ENCODE measurements at places on chromosomes 11 and 22. TPM values are rescaled to one million over a fixed set of nuclear protein-coding genes. Genes with fewer than 3 reads are reported as not detected.

Gene OR4X1
- total RNA-seq, result not detected

Gene ACR
- not detected for total RNA-seq

Gene YPEL4
- 0.13 TPM for total RNA-seq

Gene MYH9
- 792 TPM for total RNA-seq

Gene CTSW
- total RNA-seq, result not detected

Gene PIH1D2
- total RNA-seq, result 4.6 TPM

Gene CHADL
- total RNA-seq, result 0.26 TPM

Gene KRTAP5-1
- total RNA-seq, result not detected

Gene PSMD13
- total RNA-seq, result 168 TPM

Gene APOA5
- total RNA-seq, result not detected

Gene TSGA10IP
- not detected for total RNA-seq

Gene SLC35E4
- 13.1 TPM for total RNA-seq

Gene MORC2
- 15.2 TPM for total RNA-seq

Gene PKDREJ
- total RNA-seq, result not detected

Gene PARVG
- not detected for total RNA-seq

Gene ANGPTL5
- not detected for total RNA-seq

Gene IGLL1
- not detected for total RNA-seq

Gene RAB6A
- total RNA-seq, result 111 TPM

Gene FGF4
- not detected for total RNA-seq

Gene PDGFB
- total RNA-seq, result 9.2 TPM

Gene CASP5
- total RNA-seq, result not detected

Gene WT1
- 8.5 TPM for total RNA-seq

Gene KRTAP5-4
- not detected for total RNA-seq

Gene CD3E
- not detected for total RNA-seq

Gene PPP6R3
- total RNA-seq, result 72.9 TPM

Gene CLTCL1
- 6.2 TPM for total RNA-seq

Gene OR52E5
- not detected for total RNA-seq

Gene SMIM38
- 0.13 TPM for total RNA-seq

Gene IL10RA
- total RNA-seq, result not detected

Gene OR52I1
- not detected for total RNA-seq

Gene C11orf86
- not detected for total RNA-seq

Gene FXYD2
- not detected for total RNA-seq

Gene ISX
- total RNA-seq, result not detected

Gene CD3G
- not detected for total RNA-seq

Gene CRYBB2
- not detected for total RNA-seq

Gene FAT3
- total RNA-seq, result 0.40 TPM

Gene DRD2
- 0.52 TPM for total RNA-seq

Gene CDON
- total RNA-seq, result 12.1 TPM

Gene CDK2AP2
- 68.4 TPM for total RNA-seq

Gene PLEKHB1
- 0.26 TPM for total RNA-seq

Gene MUC5B
- not detected for total RNA-seq

Gene CTTN
- total RNA-seq, result 126 TPM

Gene KCNE3
- 0.52 TPM for total RNA-seq

Gene TCF20
- 23.7 TPM for total RNA-seq

Gene ARL14EP
- total RNA-seq, result 14.7 TPM

Gene NOX4
- total RNA-seq, result 10.5 TPM

Gene FAM83F
- not detected for total RNA-seq

Gene ARHGAP20
- 1.4 TPM for total RNA-seq

Gene TMEM45B
- not detected for total RNA-seq

Gene RASGRP2
- total RNA-seq, result 4.4 TPM

Gene OR5A1
- total RNA-seq, result not detected

Gene OR51D1
- total RNA-seq, result not detected

Gene ANO9
- total RNA-seq, result 0.39 TPM

Gene ARSA
- total RNA-seq, result 48.5 TPM

Gene KDM4E
- total RNA-seq, result not detected
